ENCODE measurements at places on chromosomes 11 and 22.

- no peak for DNase-seq
Observed at GRCh38 chr22:20998411-20999336, 3.2 kb downstream of the THAP7 start.

- DNase-seq: no peak
Observed at GRCh38 chr11:70727899-70728620, 329.7 kb downstream of the CTTN start.

- no peak for DNase-seq
Observed at GRCh38 chr22:23697031-23697970, 6.5 kb downstream of the RGL4 start.

GRCh38 chr11:4065086-4065485, 29.5 kb upstream of the RRM1 start:
- DNase-seq: no peak

- DNase-seq: no peak
Observed at GRCh38 chr11:129969920-129970319, 32.7 kb downstream of the PRDM10 start.

DNA sequence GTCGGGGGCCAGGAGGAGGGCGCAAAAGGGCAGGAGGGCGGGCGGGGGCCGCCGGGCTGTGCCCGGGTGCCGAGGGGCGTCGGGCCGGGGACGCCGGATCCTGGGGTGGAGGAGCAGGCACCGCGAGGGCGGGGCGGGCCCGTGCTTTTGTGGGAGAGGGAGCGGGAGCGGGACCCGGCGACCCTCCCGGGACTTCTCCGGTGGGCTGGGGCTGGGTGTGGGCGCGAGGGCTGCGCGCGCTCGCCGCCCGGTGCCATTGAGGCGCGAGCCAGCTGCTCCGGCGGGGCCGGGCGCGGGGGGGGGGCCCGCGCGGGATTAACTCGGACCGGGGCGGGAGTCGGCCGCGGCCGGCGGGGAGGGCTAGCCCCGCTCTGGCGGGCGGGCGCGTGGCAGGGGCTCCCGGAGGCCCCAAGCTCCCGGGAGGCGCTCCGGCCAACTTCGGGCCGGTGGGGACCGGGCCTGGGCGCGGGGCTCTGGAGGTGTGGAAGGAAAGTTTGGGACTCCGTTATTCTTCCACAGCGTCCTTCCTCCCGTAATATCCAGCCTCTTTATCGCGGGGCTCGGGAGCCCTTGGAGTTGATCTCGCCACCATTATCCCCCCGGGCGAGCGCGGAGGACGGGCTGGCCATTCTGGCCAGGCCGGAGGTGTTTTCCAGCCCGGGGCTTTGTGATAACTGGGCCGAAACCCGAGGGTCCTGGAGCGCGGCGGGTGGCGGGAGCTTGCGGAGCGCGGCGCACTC, 936 bp downstream of the CECR2 start:
- DNase-seq: no peak

DNA sequence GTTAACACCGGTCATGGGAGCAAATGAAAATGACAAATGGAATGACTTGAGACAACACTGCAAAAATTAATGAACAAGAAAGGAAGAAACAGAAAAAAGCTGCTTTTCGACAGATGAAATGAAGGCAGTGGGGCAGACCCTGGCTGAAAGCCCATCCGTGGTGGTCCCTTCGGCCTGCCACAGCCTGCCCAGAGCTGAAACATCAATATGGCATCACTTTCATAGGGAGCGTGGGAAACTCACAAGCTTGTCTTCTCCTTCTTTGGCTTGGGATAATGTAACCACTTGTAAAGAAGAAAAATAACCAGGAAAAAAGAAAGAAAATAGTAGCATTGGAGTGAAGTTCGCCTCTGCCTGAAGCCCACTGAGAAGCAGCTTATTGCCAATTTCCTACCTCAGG, 78.8 kb downstream of the CTTN start:
- no peak for DNase-seq

GRCh38 chr22:19216579-19216978, 38.0 kb upstream of the SLC25A1 start:
- DNase-seq: no peak

GRCh38 chr22:26998129-26998528, 340.7 kb downstream of the MIAT start:
- DNase-seq: peak; percentile 52

DNA sequence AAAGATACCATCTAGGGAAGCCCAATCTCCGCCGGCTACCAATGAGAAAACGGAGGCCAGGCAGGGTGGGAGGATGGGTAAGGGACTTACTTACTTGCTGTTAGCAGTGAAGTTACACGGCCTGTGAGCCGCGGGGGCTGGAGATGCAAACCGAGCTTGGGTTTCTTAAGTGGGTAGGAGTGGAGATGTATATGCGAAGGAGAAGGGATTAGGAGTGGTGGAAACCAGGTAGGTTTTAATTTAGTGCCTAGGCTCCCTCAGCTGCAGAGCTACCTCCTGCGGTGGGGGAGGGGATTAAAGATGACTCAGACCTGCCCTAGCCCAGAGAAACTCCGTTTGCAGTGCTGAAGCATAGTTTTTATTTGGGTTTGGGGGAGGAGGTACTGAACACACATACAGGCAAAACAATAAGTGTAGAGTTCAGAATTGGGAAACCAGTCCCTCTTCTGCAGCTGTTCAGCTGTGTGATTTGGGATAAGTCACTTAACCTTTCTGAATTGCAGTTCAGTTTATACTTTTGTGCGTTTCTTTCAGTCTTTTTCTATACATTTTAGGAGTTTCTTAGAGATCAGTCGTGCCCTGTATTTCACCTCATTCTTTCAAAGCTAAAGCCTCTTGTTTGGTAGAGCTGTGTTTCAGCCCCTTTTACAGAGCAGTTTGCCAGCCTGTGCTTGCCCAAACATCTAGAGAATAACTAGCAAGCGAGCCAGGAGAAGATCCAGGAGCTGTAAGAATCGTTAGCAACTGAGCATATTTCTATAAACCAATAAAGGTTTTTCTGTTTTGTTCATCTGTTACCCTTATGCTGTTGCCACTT, 596 bp upstream of the TNRC6B start:
- peak; percentile 57 for DNase-seq

DNA sequence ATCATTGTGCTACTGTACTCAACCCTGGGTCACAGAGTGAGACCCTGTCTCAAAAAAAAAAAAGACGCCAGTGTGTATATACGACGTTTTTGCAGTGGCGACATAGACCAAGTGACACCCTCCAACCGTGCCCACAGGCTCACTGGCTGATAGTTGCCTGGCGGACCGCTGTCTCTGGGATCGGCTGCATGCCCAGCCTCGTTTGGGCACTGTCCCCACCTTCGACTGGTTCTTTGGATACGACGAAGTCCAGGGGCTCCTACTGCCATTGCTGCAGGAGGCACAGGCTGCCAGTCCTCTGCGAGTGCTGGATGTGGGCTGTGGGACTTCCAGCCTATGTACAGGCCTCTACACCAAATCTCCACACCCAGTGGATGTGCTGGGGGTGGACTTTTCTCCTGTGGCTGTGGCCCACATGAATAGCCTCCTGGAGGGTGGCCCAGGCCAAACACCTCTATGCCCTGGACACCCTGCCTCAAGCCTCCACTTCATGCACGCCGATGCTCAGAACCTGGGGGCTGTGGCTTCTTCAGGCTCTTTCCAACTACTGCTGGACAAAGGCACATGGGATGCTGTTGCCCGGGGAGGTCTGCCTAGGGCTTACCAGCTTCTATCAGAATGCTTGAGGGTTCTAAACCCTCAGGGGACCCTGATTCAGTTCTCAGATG, 1.3 kb downstream of the CSKMT start:
- no peak for DNase-seq

- DNase-seq: no peak
Observed at GRCh38 chr11:100980156-100980555, 149.5 kb downstream of the PGR start.

Measured in muscle of back (tissue), 13 donors.